CD4-positive, alpha-beta T cell treated with Interleukin-17A for 4 hours (primary cell): ENCODE measurements at places on chromosomes 12 and 14.

GRCh38 chr14:79740066-79740601 is 471.2 kb downstream of the DIO2 start:
- no peak for DNase-seq

GRCh38 chr12:65603438-65604351 is 220.6 kb upstream of the HMGA2 start:
- no peak for DNase-seq

DNA sequence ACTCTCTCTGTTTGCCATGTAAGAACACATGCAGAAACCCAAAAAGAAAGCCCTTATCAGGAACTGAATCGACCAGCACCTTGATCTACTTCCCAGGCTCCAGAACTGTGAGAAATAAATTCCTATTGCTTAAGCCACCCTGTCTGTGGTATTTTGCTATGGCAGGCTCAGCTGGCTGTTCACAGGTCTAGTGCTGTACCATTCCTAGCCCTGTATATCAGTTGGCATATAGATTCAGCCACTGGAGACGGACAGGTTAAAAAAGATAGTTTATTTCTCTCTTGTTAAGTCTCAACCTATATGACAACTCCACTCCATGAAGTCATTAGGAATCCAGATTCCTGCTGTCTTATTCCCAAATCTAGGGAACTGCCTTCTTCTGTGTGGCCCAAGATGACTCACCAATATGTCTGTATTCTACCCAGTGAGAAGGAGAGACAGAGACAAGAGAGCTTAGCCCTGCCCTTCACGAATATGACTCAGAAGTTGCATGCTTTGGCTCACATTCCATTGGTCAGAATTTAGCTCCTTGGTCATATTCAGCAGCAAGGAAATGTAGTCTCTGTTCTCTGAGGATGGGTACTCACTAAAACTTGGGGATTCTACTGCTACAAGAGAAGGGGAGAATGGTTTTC is 57.0 kb downstream of the PLEKHG7 start:
- no peak for DNase-seq

- DNase-seq = peak; percentile 7
Measured at GRCh38 chr12:97960741-97961608, 498.4 kb downstream of the RMST start.

- no peak for DNase-seq
Measured at GRCh38 chr14:103002578-103003350, 54.6 kb downstream of the CDC42BPB start.

DNA sequence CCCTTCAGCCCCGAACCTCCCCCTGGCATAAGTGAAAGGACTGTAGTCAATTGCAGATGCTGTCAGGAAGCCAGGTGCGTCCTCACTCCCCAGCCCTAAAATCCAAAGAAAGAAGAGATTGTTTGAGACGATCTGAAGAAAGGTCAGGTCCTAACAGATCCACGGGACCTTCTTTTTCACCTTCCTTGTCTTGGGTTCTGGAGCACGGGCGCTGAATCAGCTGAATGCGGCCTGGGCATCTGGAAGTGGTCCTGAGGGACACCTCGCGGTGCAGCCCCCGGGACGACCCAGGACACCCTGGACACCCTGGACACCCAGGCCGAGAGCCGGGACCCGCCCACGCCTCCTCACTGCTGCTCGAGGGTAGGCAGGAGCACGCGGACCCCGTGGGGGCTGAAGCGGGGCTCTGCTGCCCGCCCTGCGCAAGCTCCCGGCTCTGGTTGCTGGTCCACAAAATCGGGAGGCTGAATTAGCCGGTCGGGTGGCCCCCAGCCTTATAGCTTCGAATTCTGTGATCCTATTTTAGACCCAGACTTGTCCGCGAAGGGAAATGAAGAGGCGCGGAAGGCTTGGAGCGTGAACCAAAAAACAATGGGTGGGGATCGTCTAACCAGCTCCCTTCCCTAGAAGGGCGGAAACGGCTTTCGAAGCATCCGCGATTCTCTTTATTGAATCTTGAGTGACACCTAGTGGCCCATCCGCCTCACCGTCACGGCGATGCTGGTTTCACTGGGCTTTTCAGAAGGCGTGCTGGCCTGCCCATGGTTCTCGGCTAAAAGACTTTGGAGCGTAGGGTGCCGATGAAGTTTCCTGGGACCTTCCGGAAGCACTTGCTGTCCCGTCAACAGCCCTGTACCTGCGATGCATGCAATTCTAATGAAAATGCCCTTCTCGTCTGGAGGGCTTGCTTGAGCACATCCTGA is 46.4 kb upstream of the PLXNC1 start:
- DNase-seq = peak; percentile 86
